Inflammatory macrophage (primary cell): ENCODE measurements at places on chromosomes 16 and 17.

GRCh38 chr16:80518436-80518835 lies 22.4 kb upstream of the DYNLRB2 start:
- DNase-seq, result no peak

GRCh38 chr16:31179219-31179746 lies 656 bp upstream of the FUS start:
- DNase-seq, result no peak

DNA sequence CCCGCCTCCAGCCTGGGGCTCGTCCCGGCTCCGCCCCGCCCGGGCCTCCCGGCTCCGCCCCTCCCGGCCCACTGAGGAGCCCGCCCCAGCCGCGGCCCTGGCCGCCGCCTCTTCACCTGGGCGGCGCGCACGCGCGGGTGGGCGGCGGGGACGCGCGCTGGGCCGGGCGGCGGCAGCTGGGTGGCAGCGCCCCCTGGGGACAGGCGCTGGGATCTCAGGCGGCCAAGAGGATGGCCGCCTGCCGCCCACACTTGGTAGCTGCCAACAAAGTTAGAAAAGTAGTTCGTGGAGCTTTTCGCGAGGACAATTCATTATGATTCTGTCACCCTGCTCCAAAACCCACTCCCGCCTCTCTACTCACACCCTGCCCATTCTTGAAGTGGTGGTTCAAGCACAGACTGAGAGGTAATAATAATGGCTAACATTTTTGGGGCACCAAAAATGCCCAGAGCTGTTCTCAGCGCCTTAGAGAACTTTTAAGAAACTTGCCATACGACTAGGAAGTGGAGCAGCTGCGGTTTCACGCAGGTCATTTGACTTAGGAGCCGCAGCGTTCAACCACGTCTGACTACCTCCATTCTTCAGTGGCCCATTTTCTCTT lies 340 bp upstream of the MYO1D start:
- DNase-seq, result peak; percentile 86

DNA sequence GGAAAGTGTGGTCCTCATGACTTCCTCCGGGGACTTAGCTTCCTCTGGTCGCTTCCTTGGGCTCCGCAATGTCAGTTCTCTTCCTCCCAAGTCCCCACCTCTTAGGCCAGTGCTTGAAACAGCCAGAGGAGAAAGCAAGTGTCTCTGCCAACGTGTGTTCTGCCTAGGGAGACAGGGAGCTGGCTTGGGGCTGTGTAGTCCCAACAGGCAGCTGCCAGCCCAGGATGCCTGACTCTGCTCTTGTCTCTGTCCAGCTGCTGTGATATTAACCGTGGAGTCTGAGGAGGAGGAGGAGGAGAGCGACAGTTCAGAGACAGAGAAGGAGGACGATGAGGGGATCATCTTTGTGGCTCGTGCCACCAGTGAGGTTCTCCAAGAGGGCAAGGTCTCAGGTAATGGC lies 13.5 kb upstream of the PLEKHG4 start:
- no peak for DNase-seq

DNA sequence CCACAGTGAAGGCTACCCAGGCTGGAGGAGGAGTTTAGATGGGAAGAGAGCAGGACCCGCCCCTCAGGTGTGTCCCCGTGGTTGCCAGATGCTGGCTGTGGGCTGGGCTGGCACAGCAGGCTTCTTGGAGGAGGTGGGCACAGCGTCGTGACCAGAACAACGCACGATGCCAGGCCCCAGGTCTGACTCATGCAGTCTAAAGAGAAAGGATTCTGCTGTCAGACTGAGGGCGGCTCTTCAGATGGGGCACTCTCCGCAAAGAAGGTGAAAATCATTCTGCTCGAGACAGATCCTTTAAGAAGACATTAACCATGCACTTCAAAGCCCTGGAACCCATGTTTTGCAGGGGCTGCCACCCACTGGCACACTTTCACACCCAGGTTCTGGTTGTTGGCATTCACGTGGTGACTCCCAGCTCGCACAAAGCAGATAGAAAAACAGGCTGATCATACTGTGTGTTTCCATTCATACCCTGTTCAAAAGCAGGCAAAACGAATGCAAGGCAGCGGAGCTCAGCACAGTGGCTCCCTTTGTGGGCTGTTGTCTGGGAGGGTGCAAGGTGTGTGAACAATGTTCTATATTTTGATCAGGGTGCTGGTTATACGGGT lies 19.0 kb downstream of the CACNG4 start:
- DNase-seq, result no peak

GRCh38 chr17:4221163-4221562 lies 42.6 kb downstream of the ANKFY1 start:
- no peak for DNase-seq

- DNase-seq, result peak; percentile 52
These were observed 199.0 kb downstream of the MSI2 start for GRCh38 chr17:57455063-57455914.

- DNase-seq, result no peak
These were observed 19.9 kb upstream of the MMD start for GRCh38 chr17:55441544-55441943.

DNA sequence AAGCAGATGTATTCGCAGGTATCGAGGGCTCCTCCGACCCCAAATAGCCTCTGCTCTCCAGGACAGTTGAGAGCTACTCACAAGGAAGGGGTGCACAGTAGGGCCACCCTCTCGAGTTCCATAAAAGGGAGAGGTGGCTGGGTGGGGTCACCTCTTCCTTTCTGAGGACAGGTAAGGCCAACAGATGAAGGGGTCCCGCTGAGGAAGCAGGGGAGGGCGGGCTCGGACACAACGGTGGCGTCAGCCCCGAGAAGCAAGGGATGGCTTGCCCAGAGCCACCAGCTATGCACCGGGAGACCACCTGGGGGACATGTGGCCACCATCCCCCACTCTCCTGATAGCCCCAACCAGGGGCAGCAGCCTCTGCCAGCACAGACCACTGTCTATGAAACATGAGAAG lies 15.1 kb upstream of the CYTH1 start:
- no peak for DNase-seq

GRCh38 chr16:57867000-57867561 lies 64.8 kb upstream of the KIFC3 start:
- no peak for DNase-seq

- DNase-seq, result peak; percentile 26
These were observed 215.9 kb downstream of the RPTOR start for GRCh38 chr17:80760511-80760911.

GRCh38 chr17:49908782-49909714 lies 59.9 kb upstream of the DLX4 start:
- no peak for DNase-seq

DNA sequence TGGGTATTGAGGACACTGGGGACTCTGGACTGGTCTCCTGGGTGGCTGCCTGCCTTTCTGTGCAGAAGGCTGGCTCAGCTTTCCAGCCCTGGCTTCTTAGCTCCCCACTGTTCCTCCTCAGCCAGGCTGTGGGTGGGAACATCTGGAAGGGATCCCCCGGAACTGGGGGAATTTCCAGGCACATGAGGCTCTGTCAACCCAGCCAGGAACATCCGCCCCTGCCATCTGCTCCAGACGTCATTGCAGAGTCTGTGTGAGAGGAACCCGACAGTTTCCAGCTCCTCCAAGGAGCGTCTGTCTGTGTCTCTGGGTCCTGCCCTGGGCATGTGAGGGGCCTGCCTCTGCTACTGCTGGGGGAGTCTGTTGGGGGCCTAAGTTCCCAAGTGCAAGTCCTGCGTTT lies 36.2 kb upstream of the CRHR1 start:
- DNase-seq, result no peak

- peak; percentile 98 for DNase-seq
These were observed 27.3 kb downstream of the SLFN11 start for GRCh38 chr17:35345926-35346771.
